ENCODE measurements at places on chromosomes 4 and X.
A peak's percentile ranks its signal among the peaks of the same experiment; 100 is the strongest.

- H3K4me3 ChIP-seq = no peak overlapping the region
- no peaks in the 10 kb centered on the region for H3K4me1 ChIP-seq
- no peaks in the 10 kb centered on the region for H3K27me3 ChIP-seq
- H3K36me3 ChIP-seq = no peaks in the 10 kb centered on the region
- DNase-seq = no peak
- H3K27ac ChIP-seq = no peak overlapping the region
Observed at GRCh38 chrX:149759824-149760223, 14.0 kb upstream of the HSFX1 start.

DNA sequence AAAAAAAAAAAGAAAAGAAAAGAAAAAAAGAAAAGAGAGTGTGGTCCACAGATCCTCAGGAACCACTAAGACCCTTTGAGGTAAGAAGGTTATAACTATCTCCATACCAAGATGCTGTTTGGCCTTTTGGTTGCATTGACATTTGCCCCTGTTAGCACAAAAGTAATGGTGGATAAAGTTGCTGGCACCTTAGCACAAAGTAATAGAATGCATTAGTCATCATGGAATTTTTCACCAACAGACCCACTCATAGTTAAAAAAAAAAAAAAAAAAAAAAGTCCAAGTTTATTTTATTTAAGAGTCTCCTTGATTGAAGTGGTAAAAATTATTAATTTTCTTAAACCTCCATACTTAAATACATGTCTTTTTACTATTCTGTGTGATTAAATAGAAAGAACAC, 78.4 kb upstream of the RBPJ start:
- no peak overlapping the region for H3K27ac ChIP-seq
- no peak overlapping the region for H3K4me3 ChIP-seq
- DNase-seq = no peak
- H3K27me3 ChIP-seq = peaks cover 10% of the 10 kb centered on the region
- H3K4me1 ChIP-seq = no peaks in the 10 kb centered on the region

GRCh38 chr4:40909363-40909876, 159.7 kb downstream of the NSUN7 start:
- H3K27ac ChIP-seq = peak overlapping the region; percentile 22
- no peak overlapping the region for H3K4me3 ChIP-seq
- peaks cover 9% of the 10 kb centered on the region for H3K4me1 ChIP-seq
- H3K36me3 ChIP-seq = no peaks in the 10 kb centered on the region

- no peak for DNase-seq
- no peaks in the 10 kb centered on the region for H3K4me1 ChIP-seq
- peaks cover 40% of the 10 kb centered on the region for H3K27me3 ChIP-seq
- no peak overlapping the region for H3K4me3 ChIP-seq
- no peak overlapping the region for H3K27ac ChIP-seq
Observed at GRCh38 chrX:100410901-100411801, 1.1 kb upstream of the PCDH19 start.

- no peak overlapping the region for H3K4me3 ChIP-seq
- DNase-seq = no peak
- no peak overlapping the region for H3K27ac ChIP-seq
- peaks cover 2% of the 10 kb centered on the region for H3K36me3 ChIP-seq
Observed at GRCh38 chr4:35772291-35772690, 472.0 kb downstream of the ARAP2 start.

DNA sequence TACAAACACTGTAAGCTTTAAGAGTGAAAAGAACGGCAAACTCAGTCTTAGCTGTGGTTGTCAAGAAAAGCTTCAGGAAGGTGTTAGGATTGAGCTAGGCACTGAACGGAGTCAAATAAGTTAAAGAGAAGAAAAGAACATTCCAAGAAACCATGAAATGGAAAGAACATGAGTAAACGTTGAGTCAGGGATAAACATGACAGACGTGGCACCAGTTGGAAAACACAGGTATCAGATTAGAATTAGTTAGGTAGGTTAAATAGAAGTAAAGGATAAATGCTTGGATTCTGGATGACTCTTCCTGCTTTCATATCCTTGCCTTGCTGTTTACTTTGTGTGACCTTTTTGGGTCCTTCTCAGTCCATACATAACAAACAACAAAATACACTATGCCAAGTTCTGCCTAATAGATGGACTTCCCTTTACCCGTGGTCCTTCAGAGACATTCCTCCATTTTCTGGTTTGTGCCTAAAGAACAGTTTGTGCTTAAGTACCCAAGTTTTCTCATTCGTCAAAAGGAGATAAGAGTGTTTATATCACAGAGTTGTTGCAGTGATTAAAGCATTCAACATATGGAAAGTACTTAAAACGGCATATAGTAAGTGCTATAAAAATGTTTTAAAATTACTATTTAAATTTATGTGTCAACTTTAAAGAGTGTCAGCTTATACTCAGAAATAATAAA, 446.9 kb downstream of the TMA16 start:
- no peaks in the 10 kb centered on the region for H3K27me3 ChIP-seq
- H3K27ac ChIP-seq = no peak overlapping the region
- H3K36me3 ChIP-seq = no peaks in the 10 kb centered on the region
- H3K4me3 ChIP-seq = no peak overlapping the region

- H3K4me1 ChIP-seq = peaks cover 4% of the 10 kb centered on the region
- peaks cover 32% of the 10 kb centered on the region for H3K36me3 ChIP-seq
- no peak overlapping the region for H3K27ac ChIP-seq
- DNase-seq = no peak
- no peaks in the 10 kb centered on the region for H3K27me3 ChIP-seq
- H3K4me3 ChIP-seq = no peak overlapping the region
Observed at GRCh38 chrX:118550792-118551191, 55.2 kb downstream of the DOCK11 start.

DNA sequence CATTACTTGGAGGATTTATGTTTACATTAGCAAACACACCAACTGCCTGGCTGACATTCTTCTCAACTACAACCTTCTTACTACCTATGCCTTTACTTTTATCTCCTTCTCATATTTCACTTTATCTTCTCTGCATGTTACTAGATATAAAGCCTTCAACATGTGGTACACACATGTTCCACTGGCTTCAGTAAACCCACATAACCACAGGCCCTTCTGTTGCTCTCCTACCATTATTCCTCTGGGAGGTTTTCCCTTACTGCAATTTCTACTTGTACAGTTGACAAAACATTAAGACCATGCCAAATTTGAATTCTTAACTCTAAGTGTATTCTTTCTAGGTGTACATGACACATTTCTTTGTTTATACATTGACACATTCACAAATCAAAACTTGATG, 133.1 kb downstream of the ARAP2 start:
- peaks cover 13% of the 10 kb centered on the region for H3K4me1 ChIP-seq
- no peak for DNase-seq
- H3K36me3 ChIP-seq = peaks cover 18% of the 10 kb centered on the region
- H3K27ac ChIP-seq = peak overlapping the region; percentile 9

- H3K4me1 ChIP-seq = peaks cover 8% of the 10 kb centered on the region
- H3K27ac ChIP-seq = no peak overlapping the region
- no peak overlapping the region for H3K4me3 ChIP-seq
- H3K36me3 ChIP-seq = peaks cover 53% of the 10 kb centered on the region
- DNase-seq = no peak
- no peaks in the 10 kb centered on the region for H3K27me3 ChIP-seq
Observed at GRCh38 chr4:2947926-2948325, 15.3 kb downstream of the NOP14 start.

- no peak for DNase-seq
- H3K27ac ChIP-seq = peak overlapping the region; percentile 67
- no peaks in the 10 kb centered on the region for H3K27me3 ChIP-seq
- peaks cover 10% of the 10 kb centered on the region for H3K36me3 ChIP-seq
- peaks cover 34% of the 10 kb centered on the region for H3K4me1 ChIP-seq
- H3K4me3 ChIP-seq = peak overlapping the region; percentile 63
Observed at GRCh38 chrX:21943460-21944135, 3.1 kb downstream of the SMS start.

DNA sequence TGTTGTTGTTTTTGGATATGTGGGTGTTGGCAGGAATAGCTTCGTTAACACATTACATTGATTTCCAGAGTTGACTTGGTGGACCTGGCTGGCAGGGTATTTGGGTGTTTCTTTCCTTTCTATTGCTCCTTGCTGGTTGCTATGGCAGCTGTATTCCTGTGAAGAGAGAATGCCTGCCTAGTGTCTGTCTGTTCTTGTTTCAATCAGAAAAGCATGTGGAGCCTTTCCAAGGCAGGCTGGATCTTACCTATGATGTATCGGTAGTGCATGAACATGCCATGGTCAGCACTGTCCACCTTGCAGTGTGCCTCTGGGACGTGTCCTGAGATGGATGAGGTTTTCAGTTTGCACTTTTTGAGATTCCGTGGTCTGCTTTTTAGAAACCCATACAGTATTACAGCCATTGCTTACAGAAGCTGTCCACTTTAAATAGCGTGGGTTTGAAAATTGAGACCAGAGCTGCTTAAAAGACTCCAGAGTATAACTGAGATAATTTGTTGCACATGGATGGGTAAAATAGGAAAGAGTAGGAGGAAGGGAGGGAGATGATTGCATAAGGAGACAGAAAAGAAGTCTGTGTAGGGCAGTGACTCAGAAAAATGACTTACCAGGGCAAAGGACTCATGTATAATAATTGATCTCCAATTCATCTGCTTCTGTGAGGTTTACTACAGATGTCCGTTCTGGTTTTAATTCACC, 20.0 kb upstream of the AADAT start:
- no peak overlapping the region for H3K27ac ChIP-seq
- H3K36me3 ChIP-seq = no peaks in the 10 kb centered on the region
- H3K27me3 ChIP-seq = peaks cover 13% of the 10 kb centered on the region
- H3K4me1 ChIP-seq = no peaks in the 10 kb centered on the region

DNA sequence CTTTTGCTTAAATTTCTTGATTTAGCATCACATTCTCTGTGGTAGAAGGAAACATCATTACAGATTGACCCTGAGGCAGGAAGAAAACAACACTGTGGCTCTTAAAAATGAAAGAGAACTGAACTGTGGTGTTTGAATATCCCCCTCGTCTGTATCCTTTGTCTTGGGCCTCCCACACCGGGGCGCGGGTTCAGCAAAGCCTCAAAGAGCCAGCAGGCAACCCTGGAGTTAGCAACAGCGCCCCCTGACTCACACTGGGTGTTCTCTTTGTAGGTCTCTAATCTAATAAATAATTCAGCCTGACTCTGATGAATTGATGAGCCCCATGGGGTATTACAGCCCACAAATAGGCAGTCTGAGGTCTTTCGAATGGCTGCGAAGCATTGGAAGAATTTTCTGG, 46.1 kb upstream of the CTSO start:
- no peak for DNase-seq
- H3K4me1 ChIP-seq = no peaks in the 10 kb centered on the region
- no peaks in the 10 kb centered on the region for H3K36me3 ChIP-seq

- H3K4me3 ChIP-seq = no peak overlapping the region
- H3K27me3 ChIP-seq = no peaks in the 10 kb centered on the region
- no peak overlapping the region for H3K27ac ChIP-seq
- DNase-seq = no peak
- no peaks in the 10 kb centered on the region for H3K36me3 ChIP-seq
Observed at GRCh38 chr4:21377046-21377445, 571.5 kb downstream of the KCNIP4 start.

GRCh38 chr4:95821867-95822266, 18.0 kb upstream of the PDHA2 start:
- no peaks in the 10 kb centered on the region for H3K27me3 ChIP-seq
- no peak overlapping the region for H3K4me3 ChIP-seq
- no peaks in the 10 kb centered on the region for H3K4me1 ChIP-seq
- H3K36me3 ChIP-seq = no peaks in the 10 kb centered on the region

DNA sequence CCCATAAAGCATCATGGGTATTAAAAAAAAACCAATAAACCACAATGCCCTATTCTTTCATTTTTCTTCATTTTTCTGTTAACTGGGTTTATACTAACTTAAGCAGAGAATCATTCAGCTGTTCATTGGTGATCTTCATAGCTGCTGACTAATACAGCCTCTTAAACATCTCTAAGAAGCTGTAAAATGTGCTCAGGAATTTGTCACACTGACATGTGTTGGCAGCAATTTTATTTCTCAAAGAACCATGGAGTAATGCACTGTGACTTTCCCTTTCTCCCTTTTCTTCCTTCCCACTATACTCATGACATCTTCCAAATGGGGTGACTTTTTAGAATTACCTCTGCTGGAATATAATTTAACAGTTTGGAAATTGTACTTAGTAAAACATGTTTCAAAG, 315.4 kb downstream of the ANTXR2 start:
- H3K27me3 ChIP-seq = no peaks in the 10 kb centered on the region
- H3K4me1 ChIP-seq = no peaks in the 10 kb centered on the region
- no peak overlapping the region for H3K4me3 ChIP-seq
- no peak overlapping the region for H3K27ac ChIP-seq
- no peak for DNase-seq
- peaks cover 2% of the 10 kb centered on the region for H3K36me3 ChIP-seq

DNA sequence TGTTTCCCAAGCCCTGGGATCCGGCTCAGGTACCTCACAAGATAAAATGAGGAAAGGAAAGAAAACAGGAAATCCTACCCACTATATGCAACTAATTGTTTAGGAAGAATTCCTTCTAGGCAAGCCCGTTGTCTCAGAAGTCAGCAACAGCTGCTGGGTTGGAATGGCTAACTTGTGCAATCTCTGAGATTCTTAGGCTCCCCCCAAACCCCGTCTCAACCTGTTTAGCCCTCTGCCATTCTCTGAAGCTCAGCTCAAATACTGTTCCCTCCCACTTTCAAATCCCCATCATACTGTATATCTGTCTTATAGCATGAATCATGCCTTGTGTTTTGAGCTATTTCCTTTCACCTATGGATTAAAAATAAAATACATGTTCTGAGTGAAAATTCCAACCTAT, 28.9 kb downstream of the STARD8 start:
- no peaks in the 10 kb centered on the region for H3K27me3 ChIP-seq
- no peak overlapping the region for H3K27ac ChIP-seq
- H3K36me3 ChIP-seq = peaks cover 3% of the 10 kb centered on the region

- no peak overlapping the region for H3K27ac ChIP-seq
- no peaks in the 10 kb centered on the region for H3K27me3 ChIP-seq
- no peak for DNase-seq
- peaks cover 7% of the 10 kb centered on the region for H3K36me3 ChIP-seq
- peaks cover 5% of the 10 kb centered on the region for H3K4me1 ChIP-seq
Observed at GRCh38 chrX:41684940-41685339, 3.8 kb upstream of the GPR34 start.

GRCh38 chrX:23631136-23631535, 36.2 kb upstream of the PRDX4 start:
- no peaks in the 10 kb centered on the region for H3K27me3 ChIP-seq
- peaks cover 3% of the 10 kb centered on the region for H3K36me3 ChIP-seq
- H3K4me1 ChIP-seq = no peaks in the 10 kb centered on the region
- H3K27ac ChIP-seq = no peak overlapping the region
